Mucosa of gallbladder (tissue), 1 donor: ENCODE measurements at places on chromosomes 1 and 21. TPM values are rescaled to one million over a fixed set of nuclear protein-coding genes. Genes with fewer than 3 reads are reported as not detected.
A peak's percentile ranks its signal among the peaks of the same experiment; 100 is the strongest.

VPS45 gene
- 37.1 TPM for total RNA-seq

DNA sequence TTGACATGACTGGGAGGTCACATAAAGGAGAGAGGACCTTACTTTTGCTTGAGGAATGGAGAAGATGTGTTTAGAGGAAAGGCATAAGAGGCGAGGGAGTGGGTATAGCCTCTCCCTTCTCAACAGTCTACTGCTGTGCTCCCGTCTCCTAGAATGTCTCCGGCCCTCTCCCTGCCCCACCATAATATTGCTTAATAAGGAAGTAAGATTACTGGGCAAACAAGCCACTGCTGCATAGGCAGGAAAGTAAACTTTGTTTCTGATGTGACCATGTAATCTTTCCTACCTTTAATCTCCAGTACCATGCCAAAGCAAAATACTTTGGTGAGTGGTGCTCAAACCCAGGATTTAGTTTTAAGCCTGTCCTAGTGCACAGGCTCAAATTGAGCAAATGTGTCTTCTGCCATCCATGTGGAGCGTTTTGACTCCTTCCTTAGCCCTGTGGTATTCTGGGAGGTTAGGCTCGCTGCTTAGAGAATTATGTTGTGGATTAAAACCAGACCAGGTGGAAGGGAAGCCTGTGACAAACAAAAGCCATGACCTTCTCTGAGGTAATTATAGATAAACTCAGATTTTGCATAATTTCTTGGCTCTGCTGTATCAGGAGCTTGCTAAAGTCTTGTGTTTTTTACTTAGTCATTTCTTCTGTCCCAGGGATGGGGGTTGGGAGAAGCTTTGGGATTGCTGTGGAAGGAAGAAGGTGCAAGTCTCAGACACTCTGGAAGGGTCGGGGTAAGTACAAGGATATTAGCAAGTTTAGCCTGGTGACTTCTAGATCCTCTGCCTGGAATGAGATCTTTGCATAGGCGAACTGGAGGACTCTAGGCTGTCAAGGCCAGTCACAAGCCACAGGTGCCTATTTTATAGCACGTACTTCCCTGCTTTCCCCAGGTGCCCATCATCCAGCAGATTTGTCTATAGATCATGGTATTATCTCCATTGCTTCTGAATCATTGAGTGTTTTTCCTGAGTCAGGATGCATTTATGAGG, 34.5 kb upstream of the DIPK1A start:
- no peak for DNase-seq

NEK7 gene
- 73.8 TPM for total RNA-seq

OR2T33 gene
- not detected for total RNA-seq

DNA sequence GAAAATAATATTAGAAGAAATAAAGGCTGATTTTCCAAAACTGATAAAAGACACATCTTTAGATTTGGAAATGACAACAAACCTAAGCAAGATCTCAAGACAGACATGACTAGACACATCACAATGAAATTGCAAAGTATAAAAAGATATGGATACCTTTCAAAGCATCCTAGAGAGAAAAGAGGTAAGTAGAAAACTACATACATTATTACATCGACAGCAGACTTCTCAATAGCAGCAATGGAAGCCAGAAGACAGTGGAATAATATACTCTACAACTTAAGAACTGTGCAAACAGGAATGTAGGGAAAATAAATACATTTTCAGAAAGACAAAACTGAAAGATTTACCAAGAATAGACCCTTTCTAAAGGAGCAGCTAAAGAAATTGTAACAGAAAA, 50.2 kb downstream of the DENND1B start:
- no peak for DNase-seq

DNA sequence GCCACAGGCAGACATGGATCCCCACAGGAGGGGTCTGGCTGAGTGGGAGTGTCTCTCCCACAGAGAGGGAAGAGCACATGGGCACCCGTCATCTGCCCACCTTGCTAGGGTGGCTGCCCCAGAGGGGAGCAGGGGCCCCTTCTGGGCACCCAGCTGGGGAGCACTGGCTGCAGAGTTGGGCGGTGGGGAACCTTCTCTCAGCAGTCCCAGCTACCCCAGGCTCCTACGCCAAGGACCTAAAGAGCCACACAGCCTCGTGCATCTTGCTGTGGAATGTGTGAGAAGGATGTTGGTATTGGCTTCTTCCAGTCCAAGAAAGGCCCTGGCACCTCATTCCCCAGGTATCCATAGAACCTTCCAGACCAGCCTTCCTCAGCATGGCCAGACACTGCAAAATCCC, 250.6 kb upstream of the VAMP3 start:
- DNase-seq: no peak

- DNase-seq: no peak
These were observed 20.5 kb downstream of the ARID4B start for GRCh38 chr1:235307158-235308124.

PLA2G2C gene
- not detected for total RNA-seq

KIF2C gene
- 1.6 TPM for total RNA-seq

TTC34 gene
- 1.4 TPM for total RNA-seq

UBQLN4 gene
- total RNA-seq: 34.1 TPM

DNA sequence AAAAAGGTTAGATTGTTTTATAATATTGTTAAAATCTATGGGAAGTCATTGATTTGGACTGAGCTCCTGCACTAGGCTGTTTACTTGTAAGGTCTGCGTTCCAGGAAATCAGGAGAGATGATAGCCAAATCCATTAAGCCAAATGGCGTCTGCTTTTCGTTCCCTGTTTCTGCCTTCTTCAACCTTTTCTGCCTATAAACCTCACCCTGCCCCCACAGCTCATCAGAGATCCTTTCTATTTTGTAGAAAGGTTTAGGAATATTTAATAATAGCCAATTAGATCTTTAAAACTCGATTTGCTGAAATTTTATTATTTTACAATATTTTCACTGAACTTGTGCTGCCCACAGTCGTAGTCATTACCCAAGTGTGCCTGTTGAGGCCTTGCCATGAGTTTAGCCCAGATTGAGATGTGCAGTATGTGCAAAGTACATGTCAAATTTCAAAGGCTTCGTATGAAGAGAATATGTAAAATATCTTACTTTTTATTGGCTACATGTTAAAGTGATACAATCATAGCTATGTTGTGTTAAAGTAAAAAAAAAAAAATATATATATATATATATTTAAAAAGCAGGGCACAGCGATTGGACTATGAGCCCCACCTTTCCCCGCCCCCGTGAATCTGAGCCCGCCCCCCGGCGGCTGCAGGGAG, 444 bp upstream of the IARS2 start:
- no peak for DNase-seq

ADAM15 gene
- 146 TPM for total RNA-seq

DNA sequence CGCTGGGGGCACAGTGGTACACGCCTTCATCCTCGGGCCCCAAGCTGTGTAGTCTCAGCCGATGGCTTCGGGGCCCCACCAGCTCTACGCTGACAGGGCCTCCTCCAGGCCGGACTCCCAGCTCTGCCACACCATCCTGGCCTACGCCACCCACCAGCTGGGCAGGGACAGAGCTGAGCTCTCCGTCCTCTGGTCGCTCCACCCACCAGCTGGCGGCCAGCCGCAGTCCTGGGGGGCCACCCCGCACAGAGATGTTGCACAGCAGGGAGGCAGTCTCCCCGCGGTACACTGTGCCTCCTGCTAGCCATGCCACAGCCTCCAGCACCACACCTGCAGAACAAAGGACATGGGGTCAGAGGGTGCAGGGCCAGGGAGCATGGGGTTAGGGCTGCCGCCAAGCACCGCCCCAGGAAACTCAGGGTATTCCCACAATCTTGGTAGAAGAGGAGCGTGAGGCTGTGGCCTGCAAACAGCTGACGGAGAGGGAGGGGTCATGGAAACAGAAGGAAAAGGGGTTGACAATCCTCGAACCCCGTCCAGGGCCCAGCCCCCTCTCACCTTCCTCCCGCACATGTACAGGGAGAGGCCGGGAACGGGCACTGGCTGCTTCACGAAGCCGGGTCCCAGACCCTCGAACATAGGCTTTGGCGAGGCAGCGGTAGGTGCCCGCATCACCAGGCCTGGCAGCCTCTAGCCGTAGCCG, 5.9 kb downstream of the IGSF8 start:
- DNase-seq: no peak

AMIGO1 gene
- total RNA-seq: 15.6 TPM

CA14 gene
- 2.4 TPM for total RNA-seq

- no peak for DNase-seq
These were observed 213.9 kb downstream of the DSCAM start for GRCh38 chr21:40633048-40633447.

- DNase-seq: no peak
These were observed 2.6 kb downstream of the B4GALT2 start for GRCh38 chr1:43981636-43982035.

- DNase-seq: peak; percentile 5
These were observed 6.4 kb upstream of the S100A8 start for GRCh38 chr1:153397051-153397923.

- DNase-seq: no peak
These were observed 12.5 kb downstream of the RHOC start for GRCh38 chr1:112694363-112694929.

RXFP4 gene
- not detected for total RNA-seq

GRCh38 chr1:113035086-113035485, 37.9 kb upstream of the LRIG2 start:
- no peak for DNase-seq

GRCh38 chr1:229792012-229792975, 166.2 kb downstream of the URB2 start:
- no peak for DNase-seq

RORC gene
- total RNA-seq: 9.5 TPM

DNA sequence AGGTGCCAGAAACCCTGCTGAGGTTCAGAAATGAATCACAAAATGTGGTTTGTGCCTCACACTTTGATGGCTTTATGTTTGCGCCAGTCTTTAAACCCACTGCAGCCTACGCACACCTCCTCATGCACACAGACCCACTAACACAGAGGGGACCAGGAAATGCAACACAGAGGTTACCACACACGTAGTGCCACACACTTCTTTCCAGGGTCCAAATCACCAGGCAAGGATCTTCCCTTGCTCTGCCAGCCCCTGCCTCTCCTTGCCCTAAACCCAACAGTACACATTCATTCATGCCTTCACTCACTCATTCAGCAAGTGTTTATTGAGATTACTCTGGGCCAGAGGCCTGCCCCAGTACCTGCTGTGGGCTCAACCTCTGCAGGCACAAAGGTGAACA, 17.5 kb downstream of the MAB21L3 start:
- no peak for DNase-seq

DNA sequence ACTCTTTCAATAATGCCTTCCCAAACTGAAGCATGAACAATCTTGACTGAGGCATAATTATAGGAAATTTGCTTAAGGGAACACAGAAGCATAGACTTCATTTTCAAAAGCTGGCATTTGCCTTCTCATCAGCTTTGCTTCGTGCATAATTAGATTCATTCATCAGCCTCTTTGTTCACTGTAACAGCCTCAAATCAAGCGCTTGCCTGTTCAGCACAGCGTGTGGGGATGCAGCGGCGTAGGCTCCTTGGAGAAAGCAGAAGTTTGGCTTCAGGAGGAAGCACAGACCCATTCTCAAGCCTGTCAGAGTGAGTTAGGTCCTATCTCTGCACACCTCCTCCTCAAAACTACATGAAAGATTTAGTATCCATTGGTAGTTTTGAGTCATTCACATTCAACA, 246.4 kb upstream of the MAP1LC3C start:
- DNase-seq: no peak

- no peak for DNase-seq
These were observed at the start of gene LHX8 for GRCh38 chr1:75133750-75134646. TSS of gene LHX8 (plus strand) at chr1:75134388. CDS start at chr1:75136615, 2,227 bp downstream.

THEM5 gene
- total RNA-seq: not detected

C1orf115 gene
- 28.3 TPM for total RNA-seq

DNA sequence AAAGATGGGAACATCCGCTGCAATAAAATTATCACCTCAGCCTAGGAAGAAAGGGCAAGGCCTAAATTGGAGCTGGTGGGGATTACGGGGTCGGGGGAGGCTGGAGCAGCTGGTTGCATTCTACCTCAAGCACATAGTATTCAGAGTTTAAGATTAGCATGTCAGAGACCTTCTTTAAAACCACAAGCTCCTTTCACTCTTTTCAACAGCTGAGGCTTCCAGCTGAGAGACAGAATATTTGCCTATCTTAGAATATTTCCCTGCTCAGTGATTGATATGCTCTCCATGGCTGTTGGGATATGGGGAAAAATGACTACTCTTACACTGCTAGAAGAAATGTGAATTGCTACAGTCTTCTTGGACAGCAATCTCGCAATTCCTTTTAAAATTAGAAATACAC, 248.6 kb downstream of the TBX15 start:
- DNase-seq: no peak

- no peak for DNase-seq
These were observed 34.1 kb upstream of the PDPN start for GRCh38 chr1:13549521-13549920.

DNA sequence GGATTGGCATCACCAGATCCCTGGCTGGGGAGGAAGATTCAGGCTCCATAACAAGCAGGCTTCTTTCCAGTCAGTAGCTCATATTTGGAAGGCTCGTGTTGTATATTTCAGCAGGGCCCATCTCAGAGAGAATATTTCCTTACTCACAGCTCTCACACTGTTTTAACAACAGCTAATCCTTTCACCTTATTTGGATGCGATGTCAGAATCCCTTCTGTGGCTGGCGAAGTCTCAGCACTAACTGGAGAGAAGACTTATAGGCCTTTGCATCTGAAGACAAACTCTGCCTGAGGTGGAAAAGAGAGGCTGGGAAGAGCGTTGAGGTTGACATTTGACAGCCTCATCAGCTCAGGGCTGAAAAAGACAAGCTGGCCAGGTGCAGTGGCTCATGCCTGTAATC, 47.2 kb upstream of the CAPZB start:
- no peak for DNase-seq

DNA sequence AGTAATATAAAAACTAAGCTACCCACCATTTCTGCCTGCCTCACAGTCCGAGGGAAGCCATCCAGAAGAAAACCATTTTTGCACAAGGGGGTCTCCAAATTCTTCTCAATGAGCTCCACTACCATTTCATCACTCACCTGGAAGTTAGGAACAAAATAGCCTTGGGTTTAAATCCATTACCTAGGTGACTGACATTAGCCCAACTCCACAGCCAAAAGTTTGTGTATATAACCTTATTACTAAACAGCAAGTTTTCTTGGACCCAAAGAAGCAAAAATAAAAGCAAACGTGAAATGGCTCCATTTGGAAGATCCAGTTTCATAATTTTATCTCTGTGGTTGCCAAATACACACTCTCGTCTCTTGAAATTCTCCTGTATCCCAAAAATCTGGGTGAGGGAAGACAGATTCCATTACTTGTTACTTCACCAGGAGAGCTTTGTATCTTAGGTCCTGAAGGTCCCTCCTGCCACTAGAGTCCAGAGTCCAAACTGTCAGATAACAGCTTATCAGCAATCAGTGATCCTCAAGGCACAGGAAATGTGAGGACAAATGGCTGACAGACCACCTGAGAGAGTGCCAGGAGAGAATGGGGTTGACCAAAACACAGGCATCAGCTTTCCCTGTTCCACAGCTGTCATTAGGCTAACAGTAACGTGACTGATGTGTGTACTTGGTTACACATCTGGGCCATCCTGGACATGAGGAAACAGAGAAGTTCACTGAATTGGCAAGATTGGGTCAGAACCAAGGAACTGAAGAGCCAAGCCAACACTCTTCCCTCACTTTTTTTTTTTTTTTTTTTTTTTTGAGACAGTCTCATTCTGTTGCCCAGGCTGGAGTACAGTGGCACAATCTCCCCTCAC, 14.9 kb downstream of the AK2 start:
- no peak for DNase-seq
